ENCODE measurements at places on chromosomes 1 and 21.

DNA sequence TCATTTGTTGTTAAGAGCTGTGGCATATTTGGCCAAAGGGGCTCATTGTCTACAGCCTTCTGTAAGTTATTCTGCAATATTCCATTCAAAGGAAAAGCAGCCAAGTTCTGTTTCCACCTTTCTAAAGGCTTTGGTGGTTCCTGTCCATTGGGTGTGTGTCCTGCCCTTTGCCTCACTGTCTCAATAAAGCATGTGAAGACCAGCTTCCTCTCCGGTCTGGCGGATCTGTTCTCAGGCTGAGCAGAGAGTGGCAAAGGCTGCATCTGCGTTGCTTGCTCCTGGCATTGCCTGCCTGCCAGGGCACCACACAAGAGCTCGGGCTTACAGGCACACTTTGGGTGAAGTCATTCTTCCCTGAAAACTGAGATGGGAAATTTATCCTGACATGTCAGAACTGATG lies 34.9 kb downstream of the ST6GALNAC3 start:
- no peak for DNase-seq

DNA sequence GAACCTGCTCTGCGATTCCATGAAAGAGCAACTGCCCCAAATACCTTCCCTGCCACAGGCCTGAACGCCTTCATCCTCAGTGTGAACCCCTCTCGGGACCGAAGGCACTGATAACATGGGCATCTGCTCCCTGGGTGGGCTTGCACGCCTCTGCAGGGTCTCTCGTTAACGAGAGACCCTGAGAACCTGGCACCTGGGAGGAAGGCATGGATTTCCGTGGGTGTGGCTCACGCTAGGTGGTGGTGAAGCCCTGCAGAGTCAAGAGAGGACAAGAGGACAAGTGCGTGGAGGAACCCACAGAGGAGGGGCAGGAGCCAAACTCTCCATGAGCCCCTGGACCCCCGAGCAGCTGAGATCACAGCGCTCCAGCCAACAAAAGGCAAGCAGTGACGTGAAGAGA lies 26.8 kb upstream of the COL6A2 start:
- peak; percentile 8 for DNase-seq

DNA sequence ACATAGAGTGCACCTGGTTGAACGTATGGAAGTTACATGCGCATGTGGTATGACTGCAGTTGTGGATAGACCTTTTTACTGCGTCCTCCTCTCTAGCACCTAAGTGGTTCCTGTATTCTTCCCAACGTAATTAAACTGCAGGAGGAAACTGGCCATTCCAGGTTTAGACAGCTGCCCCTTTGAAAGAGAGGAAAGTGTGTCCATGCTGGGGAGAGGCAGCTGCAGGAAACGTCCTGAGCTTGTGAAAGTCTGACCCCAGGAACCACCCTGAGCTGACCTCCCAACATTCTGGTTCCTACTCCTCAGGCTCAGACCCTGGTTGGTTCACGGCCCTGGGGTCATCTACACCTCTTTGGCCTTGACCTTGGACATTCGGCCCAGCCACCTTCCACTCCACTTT lies 309.3 kb downstream of the DISC1 start:
- DNase-seq = no peak

DNA sequence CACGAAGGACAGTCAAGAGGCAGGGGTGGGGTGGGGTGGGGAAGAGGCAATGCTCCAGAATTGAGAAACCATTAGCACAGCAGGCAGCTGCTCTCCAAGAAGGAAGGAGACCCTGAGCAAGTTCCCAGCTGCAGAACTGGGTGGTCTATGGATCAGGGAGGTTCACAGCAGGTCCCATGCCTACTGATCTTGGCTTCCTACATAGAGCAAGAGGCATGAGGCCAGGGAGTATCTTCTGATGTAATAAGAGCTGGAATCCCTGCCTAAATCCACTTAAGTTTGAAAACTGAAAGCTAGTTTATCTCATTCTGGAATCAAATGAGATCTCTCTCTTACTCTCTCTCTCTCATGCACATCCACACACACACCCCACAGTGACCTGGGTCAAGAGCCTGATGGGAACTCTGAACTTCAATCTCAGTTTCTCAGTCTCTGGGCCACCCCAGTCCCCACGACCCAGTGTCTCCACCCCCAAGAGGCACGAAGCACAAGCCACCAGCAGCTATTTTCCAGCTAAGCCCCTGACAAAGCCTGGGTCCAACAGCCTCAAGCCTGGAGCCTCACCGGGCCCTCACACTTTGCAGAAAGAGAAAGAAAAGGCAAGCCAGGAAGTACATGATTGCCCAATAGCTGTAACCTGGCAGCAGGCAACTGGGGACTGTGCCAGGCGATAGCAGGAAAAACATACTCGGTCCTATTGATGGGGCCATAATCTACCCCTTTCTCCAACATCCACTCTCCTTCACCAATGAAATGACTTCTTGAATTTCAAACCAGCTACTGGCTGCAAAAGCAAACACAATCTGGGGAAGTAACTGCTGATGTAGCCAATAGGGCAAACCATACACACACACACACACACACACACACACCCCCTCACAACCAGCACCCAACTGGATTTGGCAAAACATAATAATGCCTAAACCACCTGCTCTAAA lies 2.2 kb downstream of the NUAK2 start:
- peak; percentile 65 for DNase-seq

GRCh38 chr1:176904057-176904751 lies 260.3 kb downstream of the ASTN1 start:
- DNase-seq = no peak

- DNase-seq = no peak
These were observed 19.0 kb downstream of the MRPS6 start for GRCh38 chr21:34092262-34092921.

DNA sequence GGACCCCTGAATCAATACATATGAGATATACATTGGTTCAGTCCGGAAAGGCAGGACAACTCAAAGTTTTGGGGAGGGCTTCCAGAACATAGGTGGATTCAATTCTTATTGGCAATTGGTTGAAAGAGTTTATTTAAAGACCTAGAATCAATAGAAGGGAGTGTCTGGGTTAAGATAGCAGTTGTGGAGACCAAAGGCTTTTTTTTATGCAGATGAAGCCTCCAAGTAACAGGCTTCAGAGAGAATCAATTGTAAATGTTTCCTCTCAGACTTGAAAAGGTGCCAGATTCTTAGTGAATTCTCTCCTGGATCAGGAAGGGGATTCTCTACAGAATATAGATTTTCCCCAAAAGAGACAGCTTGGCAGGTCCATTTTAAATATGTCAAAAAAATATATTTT lies 27.0 kb upstream of the CD5L start:
- DNase-seq = no peak

DNA sequence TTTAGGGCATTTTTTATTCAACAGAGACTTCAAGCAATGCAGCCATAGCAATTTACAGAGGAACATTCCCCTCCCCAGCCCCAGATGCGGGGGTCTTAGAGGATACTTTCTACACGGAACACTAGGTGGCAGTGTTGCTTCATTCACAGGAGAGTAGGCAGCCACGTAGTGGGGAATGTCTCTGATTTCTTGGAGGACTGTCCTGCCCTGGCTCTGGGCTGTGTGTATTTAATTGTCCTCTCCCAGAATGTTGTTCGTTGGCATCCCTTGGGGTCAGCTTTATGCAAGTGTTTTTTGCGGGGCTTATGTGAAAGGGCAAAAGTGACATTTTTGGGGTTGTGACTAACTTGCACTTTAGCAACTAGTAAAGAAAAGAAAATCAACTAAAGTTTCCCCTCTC lies 96.9 kb downstream of the PAPPA2 start:
- DNase-seq = peak; percentile 60

- DNase-seq = no peak
These were observed 15.5 kb downstream of the AGRN start for GRCh38 chr1:1035291-1035943.

- DNase-seq = no peak
These were observed 156.3 kb upstream of the ARHGEF16 start for GRCh38 chr1:3298197-3298596.

GRCh38 chr1:84698151-84699110 lies 8.2 kb upstream of the SSX2IP start:
- peak; percentile 31 for DNase-seq

GRCh38 chr1:231240531-231240882 lies 505 bp upstream of the GNPAT start:
- no peak for DNase-seq

DNA sequence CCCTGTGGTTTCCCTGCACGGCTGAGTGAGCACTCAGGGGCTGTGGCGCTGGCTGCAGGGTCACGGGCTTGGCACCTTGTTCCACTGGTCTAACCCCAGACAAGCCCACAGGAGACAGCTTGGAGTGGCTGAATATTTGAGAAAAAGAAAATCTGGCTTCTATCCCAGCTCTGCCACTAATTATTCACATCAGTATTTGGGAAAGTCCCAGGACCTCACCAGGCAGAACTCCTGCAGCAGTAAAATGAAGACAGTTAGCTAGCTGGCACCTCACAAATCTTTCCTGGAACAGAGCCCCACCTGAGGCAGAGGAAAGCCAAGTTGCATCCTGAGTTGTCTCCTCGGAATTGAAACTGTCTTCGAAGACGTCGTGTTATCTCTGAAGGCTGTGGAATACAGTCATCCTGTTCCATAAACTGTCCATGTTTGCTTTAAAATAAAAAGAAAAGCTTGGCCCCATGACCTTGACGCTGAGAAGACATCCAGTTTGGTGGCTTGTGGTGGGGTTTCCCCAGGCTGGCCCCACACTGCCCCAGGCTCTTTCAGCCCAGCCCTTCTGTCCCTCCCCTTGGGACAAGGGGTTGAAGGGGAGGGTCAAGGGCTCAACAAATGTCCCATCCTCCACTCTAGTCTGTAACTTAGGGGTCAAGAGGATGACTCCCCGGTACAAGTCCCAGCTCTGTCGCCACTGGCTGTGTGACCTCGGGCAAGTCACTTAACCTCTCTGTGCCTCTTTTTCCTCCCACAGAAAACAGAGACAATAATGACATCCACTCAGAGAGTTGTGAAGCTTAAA lies 93.8 kb upstream of the TMPRSS2 start:
- DNase-seq = no peak

GRCh38 chr1:62370594-62370993 lies 51.4 kb upstream of the KANK4 start:
- no peak for DNase-seq

DNA sequence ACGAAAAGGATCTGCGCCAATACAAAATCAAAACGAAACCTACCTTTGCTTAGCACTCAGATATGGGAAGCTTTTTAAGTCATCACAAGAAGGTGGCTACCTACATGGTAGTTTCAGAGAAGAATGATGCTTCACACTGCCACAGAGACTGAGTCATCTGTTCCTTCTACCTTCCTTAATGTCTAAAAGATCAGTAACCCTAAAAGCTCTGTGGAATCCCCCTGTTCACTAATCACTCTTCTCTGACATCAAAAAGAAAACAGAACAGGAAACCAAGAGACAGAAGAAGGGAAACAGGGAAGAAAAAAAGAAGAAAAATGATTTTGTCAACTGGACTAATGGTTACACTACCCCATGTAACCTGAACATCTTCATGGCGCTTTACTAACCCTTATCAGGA lies 177.2 kb downstream of the SMYD3 start:
- DNase-seq = no peak

DNA sequence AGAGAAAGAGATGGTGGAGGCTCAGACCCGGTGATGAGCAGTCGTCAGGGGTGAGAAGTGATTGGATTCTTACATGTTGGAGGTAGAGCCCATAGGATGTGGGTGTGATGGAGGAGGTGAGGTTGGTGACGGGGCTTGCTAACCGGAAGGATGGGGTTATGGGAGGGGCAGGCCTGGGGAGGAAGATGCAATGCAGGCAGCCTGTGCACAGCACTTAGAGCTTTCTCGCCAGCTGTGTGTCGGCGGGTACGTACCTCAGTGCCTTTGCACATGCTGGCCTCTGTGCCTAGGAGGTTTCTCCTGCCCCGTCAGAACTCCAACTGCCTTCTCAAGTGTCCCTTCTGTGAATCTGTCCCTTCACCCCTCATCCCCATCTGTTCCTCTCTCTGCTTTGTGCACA lies 2.9 kb upstream of the BSND start:
- DNase-seq = no peak

- no peak for DNase-seq
These were observed 32.6 kb downstream of the NIBAN1 start for GRCh38 chr1:184941735-184942134.

DNA sequence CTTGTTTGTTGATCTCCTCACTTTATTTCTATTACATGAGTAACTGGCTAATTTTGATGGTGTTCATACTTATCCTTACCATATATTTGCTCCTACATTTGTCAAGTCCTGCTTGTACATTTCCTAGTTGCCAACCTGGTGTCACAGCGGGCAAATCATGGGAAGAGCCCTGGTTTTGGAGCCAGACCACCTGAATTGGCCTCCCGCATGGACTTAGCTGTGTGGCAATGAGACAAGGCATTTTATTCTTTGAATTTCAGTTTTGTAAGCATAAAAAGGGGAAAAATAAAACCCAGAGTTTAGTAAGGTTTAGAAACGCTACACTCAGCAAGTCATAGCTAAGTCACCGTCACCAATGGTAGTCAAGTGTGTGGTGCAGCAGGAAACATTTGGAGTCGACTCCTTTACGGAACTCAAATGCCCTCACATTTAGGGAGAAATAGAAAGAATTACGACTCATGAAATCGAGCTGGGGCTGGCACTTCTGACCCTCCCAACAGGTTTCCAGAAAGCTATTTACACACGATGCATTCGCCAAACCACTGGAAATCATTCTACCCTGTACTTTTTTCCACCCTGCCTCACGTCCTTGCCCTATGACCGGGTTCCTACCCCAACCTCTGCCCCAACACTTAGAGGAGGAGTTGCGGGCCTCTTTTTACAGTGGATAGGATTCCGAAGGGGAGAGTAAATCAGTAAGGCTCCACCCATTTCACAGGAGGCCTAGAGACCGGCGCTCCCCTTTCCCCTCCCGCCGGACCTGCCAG lies 492 bp upstream of the PGM1 start:
- DNase-seq = no peak

DNA sequence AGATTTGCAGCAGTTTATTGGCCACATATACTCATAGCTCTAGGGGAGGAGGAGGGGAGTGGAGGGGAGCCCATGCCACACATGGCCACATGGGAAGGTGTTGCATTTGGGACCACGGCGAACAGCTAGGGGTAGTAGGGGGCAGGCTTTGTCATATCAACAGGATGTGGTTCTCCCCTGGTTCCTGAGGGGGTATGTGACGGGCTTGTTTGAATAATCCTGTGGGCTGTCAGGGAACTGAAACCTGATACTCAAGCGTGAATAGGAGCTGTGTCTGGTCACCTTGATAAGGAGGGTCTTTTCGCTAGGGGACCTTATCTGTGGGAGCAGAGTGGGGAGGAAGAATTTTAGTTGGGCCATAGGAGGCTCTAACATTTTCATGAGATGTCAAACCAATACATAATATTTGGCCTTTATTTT lies 264.7 kb downstream of the CTH start:
- no peak for DNase-seq

DNA sequence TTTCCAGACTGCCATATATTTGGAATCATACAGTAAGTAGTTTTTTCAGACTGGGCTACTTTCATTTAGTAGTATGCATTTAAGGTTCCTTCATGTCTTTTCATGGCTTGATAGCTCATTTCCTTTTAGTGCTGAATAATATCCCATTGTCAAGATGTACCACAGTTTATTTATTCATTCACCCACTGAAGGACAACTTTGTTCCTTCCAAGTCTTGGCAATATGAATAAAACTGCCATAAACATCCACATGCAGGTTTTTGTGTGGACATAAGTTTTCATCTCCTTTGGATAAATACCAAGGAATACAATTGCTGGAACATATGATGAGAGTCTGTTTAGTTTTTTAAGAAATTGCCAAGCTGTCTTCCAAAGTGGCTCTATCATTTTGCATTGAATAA lies 366.4 kb upstream of the NFIA start:
- no peak for DNase-seq

GRCh38 chr1:243582326-243582725 lies 267.7 kb downstream of the AKT3 start:
- DNase-seq = no peak

- no peak for DNase-seq
These were observed 31.9 kb downstream of the WNT9A start for GRCh38 chr1:227915564-227916553.
